ENCODE measurements at places on chromosomes 4 and X. TPM values are rescaled to one million over a fixed set of nuclear protein-coding genes. Genes with fewer than 3 reads are reported as not detected.

GRPEL1 gene
- total RNA-seq: 15.1 TPM

- DNase-seq: no peak
These were observed 5.2 kb downstream of the IRS4 start for GRCh38 chrX:108731153-108731552.

DNA sequence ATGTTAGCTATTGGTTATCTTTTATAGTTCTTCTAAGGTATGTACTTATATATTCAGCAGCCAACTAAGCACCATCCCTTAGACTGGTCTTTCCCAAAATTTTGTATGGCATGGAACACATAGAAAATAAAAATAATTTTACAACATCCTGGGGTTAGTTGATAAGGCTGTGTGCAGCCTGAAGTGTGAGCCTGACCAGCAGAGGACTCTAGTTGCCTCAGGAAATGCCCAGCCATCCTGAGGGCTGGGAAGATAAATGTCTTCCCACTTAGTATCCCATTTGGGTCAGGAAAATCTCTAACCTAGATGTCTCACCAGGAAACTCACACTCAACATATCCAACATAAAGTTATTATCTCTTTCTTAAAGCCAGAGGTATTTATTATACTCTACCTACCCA is 251.4 kb upstream of the POF1B start:
- DNase-seq: no peak

DNA sequence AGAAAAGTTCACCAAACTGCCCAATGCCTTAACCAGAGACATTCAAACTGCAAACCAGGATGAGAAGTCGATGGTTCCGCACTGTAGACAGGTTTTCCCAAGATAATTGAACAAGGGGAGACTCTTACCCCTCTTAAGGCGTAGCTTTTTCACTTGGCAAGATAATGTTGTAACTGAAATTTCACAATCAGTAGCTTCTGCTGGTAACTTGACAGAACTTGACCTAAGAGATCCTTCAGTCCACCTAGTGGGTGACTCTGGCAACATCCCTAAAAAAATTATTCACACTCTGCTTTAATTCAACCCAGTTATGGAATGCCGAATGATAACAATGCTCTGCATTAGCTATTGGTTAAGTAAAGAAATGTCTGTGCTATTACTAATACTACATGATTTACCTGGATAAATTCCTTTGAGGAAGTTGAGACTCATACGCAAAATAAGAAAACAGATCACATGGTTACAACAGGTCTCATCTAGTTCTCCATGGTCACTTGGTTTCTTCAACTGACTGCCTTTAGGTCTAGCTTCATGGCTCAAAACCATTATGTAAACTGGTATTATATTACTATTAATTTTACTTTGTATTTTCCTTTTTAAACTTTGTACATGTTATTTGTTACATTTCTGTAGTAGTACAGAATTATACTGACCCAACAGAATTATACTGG is 9.1 kb downstream of the ELF2 start:
- DNase-seq: no peak

TLR6 gene
- 1.2 TPM for total RNA-seq

NOA1 gene
- 19.6 TPM for total RNA-seq
